ENCODE measurements at places on chromosomes 6 and 20.

DNA sequence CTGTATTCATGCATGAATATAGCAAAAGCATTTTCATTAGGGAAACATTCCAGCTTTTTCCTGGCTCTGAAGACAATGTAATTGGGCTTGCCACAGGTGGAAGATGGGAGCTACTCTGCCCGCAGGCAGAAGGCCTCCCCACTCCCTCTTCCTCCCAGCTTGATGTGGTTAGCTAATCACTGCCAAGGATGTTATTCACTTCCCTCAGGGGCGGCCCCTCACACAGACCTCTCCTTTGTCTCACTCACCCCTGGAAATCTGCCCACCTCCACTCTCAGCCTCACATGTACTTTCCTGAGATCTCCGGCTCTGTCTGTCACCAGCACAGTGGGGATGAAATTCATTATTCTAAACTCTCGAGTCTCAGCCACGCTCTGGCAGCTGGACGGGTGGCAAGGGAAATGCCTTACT lies 100.7 kb downstream of the ANKRD60 start:
- H3K4me1 ChIP-seq = peaks cover 17% of the 10 kb centered on the region
- no peaks in the 10 kb centered on the region for H3K36me3 ChIP-seq
- peak; percentile 26 for DNase-seq
- peaks cover 44% of the 10 kb centered on the region for H3K27me3 ChIP-seq

DNA sequence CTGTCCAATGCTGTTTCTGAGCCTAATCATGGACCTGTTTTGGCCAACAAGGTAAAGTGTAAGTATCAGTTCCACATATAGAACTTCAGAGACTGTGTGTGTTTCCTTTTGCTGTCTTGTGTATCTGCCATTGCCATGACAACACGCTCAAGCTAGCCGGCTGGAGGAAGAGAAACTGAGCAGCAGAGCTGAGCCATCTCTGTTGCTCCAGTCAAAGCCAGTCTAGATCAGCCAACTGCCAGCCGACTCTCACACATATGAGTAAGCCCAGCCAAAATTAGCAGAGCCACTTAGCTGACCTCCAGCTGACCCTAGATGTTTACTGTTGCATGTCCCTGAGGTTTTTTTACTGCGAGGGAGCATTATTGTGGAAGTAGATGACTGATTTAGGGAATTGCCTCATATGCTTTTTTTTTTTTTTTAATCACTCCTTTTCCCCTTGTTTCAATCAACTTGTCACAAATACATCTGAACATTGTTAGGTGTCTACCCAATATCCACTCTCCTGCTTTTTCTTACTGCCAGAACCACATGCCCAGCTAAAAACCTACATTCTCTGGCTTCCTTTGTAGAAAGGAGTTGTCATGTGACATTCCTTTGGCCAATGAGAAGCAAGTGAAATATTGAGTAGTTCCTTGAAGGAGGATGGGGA lies 304.3 kb upstream of the SUPT3H start:
- no peaks in the 10 kb centered on the region for H3K36me3 ChIP-seq
- no peak overlapping the region for H3K27ac ChIP-seq
- H3K4me1 ChIP-seq = peaks cover 4% of the 10 kb centered on the region
- H3K4me3 ChIP-seq = no peak overlapping the region

DNA sequence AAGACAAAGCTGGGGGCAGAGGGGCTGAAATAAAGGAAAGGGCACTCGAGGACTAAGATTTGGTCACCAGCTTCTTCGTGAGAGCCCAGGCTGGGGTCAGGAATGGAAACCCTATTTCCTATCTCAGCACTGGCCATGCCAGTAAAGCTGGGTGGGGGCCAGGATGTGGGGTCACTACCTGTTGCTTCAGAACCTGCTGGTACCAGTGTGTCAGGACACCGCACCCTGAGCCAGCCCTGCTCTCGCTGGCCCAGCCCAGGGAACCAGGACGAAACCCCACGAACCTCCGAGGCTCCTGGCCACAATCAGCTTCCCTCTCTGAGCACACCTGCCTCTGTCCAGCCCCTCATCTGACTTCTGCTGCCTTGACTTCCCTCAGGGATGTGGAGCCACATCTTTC lies 2.1 kb downstream of the CDSN start:
- no peak overlapping the region for H3K27ac ChIP-seq
- no peaks in the 10 kb centered on the region for H3K36me3 ChIP-seq
- H3K4me3 ChIP-seq = no peak overlapping the region
- H3K27me3 ChIP-seq = peaks cover 68% of the 10 kb centered on the region
- peaks cover 7% of the 10 kb centered on the region for H3K4me1 ChIP-seq
- DNase-seq = no peak

- no peak overlapping the region for H3K4me3 ChIP-seq
- no peaks in the 10 kb centered on the region for H3K36me3 ChIP-seq
- H3K27ac ChIP-seq = no peak overlapping the region
- H3K4me1 ChIP-seq = no peaks in the 10 kb centered on the region
- no peak for DNase-seq
Measured at GRCh38 chr6:112343390-112343789, 3.7 kb upstream of the RFPL4B start.

GRCh38 chr20:6083926-6084325 lies 30.1 kb upstream of the LRRN4 start:
- H3K27me3 ChIP-seq = no peaks in the 10 kb centered on the region
- H3K4me1 ChIP-seq = no peaks in the 10 kb centered on the region
- H3K27ac ChIP-seq = no peak overlapping the region
- peaks cover 30% of the 10 kb centered on the region for H3K36me3 ChIP-seq

- H3K4me1 ChIP-seq = peaks cover 47% of the 10 kb centered on the region
- DNase-seq = no peak
Measured at GRCh38 chr6:25713824-25714223, 40.7 kb upstream of the SLC17A4 start.

Measured in HepG2 (cell line).